T47D (cell line): ENCODE measurements at places on chromosomes 1 and 21.

GRCh38 chr21:34035619-34036354 lies 37.6 kb upstream of the MRPS6 start:
- DNase-seq: no peak

DNA sequence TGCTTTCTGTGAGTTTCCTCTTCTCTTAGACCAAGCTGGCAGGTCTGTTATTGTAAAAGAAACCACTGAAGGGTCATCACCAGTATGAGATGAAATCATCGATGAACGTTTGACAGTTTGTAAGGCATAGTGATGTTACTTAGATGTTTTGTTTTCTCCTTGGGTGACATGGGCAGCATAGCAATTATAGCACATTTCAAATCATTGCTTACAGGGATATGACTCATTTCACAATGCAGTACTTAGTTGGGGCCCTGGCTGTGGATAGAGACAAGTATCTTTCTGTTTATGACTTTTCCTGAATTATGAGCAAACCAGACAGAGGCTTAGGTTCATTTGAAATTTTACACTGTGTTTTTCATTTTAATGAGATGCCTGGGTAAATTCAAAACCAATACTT lies 313.0 kb downstream of the RWDD3 start:
- no peak for DNase-seq

GRCh38 chr21:34289856-34290255 lies 74.0 kb upstream of the KCNE2 start:
- no peak for DNase-seq

DNA sequence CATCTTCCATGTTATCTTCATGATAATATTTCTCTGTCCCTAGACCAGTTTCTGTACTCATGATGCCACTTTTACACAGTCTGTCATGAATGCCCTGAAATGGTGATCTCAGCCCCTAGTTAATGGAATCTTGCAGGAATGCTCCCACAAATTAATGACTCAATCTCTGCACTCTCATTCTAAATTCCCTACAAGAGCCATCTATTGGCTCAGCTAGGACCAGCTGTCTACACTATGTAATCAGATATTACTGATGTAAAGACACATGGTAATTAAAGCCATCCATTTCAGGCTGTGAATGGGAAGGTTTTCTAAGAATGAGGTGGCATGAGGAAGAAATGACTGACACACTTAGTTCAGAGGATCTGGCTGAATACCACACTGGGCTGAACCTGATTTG lies 199.1 kb upstream of the KCND3 start:
- DNase-seq: no peak

DNA sequence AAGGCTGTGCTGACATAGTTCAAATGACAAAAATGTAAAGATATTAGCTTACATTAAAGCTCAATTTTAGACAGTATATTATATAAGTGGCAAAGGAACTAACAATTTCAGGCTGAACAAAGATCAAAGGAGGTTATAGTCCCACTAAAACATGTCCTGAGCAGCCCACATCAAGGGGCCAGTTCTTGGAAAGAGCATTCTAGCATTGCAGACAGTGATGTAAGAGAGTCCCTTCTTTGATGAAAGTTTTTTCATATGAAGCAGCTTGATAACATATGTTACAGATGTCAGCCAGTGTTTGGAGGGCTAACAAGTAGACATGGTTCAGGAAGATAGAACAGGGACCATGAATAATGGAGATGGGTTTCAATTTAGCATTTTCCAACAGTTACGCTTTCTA lies 301.7 kb downstream of the NTNG1 start:
- DNase-seq: no peak

DNA sequence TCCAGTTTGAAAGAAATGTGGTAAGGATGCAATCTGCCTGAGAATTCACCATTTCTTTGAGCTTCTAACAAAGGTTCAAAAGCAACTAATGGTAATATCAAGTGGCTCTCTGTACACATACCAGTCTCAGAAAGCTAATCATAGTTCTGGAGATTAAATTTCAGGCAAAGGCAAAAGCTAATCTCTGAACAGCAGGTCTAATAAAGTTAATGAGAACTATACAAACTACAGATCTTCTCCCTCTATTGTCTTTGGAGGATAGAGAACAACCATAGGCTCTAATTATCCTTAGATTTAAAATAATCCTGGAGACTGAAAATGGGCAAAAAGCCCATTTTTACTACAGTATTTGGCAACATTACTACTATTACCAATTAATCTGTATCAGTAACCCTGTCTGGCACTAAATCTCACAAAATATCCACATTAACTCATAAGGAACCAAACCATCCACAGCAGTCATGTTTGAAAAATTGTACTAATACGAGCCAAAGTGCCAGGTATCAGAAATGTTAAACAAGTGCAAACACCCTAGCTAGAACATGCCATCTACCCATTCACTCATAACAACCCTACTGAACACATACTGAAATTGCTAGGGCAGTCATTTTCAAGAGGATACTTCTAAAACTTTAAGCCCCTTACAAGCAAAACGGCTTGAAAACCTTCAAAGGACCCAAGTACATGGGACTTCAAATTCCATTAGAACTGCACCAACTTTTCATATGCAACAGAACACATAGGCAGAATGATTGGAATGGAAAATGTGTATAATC lies 4.8 kb downstream of the DIPK1A start:
- DNase-seq: no peak

DNA sequence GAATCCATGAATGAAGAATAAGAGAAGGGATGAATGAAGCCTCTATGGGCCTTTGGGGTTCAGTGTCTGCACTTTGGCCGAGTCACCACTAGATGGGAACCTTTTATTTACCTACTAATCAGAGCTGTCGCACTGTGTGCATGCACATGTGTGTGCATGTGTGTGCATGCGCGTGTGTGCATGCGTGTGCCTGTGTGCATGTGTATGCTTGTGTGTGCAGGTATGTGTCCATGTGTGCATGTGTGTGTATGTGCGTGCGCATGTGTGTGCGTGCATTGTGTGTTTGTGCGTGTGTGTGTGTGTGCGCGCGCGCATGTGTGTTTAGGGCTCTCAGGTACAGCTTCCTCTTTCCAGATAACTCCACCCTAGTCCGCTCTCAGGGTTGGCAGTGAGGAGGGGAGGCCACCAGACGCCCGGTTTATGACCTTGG lies 20.4 kb upstream of the UBXN10 start:
- peak; percentile 64 for DNase-seq

GRCh38 chr1:152565535-152566215 lies 905 bp downstream of the LCE3E start:
- peak; percentile 2 for DNase-seq

DNA sequence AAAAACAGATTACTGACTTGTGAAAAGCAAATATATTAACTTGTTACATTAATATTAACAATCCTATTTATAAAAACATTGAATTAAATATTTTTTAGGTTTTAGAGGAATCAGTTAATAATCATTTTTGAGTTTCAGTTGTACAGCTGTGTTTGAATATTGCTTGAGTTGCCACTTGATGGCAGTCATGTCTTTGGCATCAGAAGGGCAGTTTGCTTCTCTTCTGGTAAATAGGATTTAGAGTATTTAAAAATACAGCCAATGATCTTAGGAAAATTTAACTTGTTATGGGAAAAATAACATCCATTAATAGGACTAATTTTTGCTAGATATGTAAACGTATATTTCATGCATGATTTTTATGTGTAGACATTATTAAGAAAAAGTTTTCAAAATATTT lies 234.1 kb downstream of the NCAM2 start:
- peak; percentile 73 for DNase-seq

DNA sequence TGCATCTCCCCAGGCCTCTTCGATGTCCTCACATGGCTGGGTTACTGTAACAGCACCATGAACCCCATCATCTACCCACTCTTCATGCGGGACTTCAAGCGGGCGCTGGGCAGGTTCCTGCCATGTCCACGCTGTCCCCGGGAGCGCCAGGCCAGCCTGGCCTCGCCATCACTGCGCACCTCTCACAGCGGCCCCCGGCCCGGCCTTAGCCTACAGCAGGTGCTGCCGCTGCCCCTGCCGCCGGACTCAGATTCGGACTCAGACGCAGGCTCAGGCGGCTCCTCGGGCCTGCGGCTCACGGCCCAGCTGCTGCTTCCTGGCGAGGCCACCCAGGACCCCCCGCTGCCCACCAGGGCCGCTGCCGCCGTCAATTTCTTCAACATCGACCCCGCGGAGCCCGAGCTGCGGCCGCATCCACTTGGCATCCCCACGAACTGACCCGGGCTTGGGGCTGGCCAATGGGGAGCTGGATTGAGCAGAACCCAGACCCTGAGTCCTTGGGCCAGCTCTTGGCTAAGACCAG lies 14.3 kb downstream of the HTR6 start:
- DNase-seq: no peak
